HAP-1 (cell line): ENCODE measurements at places on chromosomes 3 and 15.
A peak's percentile ranks its signal among the peaks of the same experiment; 100 is the strongest.

DNA sequence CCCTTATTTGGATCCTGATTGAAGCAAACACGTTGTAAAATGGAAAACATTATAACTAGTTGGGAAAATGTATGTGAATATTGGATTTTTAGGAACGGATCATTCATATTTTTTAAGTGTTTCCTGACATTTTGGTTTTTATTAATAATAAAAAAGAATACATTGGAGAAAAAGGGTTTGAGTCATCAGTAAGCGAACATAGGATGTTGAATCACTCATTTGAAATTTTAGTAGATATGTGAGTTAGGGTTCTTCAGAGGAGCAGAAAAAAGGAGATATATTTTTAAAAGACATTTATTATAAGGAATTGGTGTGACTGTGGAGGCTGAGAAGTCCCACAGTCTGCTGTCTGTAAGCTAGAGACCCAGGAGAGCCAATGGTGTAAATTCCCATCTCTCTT lies 258.5 kb downstream of the PTPRG start:
- no peak for DNase-seq

DNA sequence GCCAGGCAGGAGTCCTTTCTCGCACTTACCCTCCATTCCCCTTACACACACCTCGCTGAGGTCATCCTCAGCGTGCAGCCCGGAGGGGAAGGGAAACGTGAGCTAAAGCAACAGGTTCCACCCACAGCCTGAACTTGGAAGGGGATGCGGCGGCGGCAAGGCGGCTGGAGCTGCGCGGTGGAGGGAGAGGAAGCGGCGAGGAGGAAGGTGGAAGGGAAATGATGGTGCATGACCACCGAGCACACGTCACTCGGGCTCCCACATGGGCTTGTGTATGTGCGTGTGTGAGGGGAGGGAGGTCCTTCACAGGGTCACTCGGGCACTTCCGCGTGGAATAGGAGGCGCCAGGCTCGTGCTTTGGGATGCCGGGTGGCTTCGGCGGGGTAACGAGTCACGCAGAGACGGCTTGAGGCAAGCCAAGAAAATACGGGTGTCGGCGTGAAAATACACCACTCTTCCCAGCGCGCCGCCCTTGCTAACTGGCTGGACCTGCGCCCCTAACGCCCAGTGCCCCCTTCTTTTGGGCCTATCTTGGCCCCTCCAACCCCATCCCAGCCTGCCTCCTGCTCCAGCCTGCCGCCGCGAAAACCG lies 225.5 kb upstream of the IL12A start:
- peak; percentile 33 for DNase-seq

DNA sequence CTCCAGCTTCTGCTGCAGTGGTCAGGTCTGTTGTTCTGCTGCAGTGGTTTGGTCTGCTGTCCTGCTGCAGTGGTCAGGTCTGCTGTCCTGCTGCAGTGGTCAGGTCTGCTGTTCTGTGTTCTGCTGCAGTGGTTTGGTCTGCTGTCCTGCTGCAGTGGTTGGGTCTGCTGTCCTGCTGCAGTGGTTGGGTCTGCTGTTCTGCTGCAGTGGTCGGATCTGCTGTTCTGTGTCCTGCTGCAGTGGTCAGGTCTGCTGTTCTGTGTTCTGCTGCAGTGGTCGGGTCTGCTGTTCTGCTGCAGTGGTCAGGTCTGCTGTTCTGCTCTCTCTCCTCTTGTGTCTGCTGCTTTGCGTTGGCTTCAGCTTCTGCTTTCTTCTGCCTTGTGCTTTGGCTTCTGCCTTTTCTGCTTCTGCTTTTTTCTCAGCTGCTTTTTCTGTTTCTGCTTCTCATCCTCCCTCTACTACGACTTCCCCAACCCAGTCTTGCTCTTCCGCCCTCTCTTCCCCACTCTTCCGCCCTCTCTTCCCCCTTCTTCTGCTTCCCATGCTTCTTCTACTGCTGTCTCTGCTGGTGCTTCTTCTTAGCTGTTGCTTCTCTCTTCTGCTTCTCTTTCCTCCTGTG lies 50.7 kb downstream of the FAM43A start:
- DNase-seq = no peak

- DNase-seq = peak; percentile 72
Measured at GRCh38 chr3:107524841-107525643, 2.3 kb downstream of the BBX start.

DNA sequence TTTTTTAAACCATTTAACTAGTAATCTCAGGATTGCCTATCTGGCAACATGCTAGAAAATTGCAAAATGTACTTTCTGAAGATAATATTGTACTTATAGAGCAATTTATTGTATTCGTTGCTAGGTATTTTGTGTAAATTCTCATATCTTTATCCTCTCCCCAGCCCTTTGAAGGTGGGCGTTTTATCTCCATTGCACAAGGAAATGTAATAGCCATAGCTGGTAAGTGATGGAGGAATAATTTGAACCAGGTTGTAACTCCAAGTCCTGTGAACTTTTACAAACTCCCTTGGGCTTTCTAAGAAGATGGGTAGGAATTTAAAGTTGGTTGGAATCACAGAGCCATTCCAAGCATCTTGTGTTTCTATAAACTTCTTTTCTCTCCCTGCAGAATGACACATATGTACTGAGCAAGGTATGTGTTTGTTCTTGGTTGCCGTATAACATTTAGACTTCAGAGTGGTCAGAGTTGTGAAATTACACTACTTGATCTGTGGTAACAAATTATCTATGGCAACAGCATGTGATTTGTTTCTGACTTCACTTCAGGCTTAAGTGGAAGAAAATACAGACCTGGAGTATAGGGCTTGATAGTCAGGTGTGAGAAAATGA lies 170.9 kb downstream of the AKAP13 start:
- no peak for DNase-seq

DNA sequence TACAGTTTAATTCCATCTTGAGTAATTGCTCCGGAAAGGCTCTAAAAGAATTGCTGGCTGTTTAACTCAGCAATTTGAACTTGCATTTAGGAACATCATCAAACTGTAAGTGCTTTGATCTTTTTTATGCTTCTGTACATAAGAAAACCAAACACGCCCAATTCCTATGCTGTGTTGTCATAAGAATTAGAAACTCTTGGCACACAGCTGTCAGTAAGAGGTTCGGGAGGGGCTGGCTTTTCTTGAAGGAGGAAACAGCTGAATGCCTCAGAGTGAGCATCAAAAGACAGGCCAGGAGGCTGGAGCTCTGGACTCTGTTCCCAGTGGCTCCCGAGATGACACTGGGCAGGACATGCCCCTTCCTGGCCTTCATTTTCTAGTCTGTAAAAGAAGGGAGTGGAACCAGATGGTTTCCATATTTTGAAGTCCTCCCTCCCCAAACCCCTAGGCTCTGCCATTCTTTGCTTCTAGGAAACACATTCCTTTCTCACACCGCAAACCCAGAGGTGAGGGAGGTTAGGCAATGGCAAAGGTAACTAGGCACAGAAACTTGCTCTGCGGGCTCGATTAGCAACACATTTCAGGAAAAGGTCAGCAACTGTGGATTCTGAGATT lies 73.7 kb upstream of the DLG1 start:
- no peak for DNase-seq

GRCh38 chr3:74648107-74648506 lies 33.6 kb upstream of the CNTN3 start:
- DNase-seq = no peak

- DNase-seq = no peak
Measured at GRCh38 chr15:37034835-37035748, 65.3 kb downstream of the MEIS2 start.

GRCh38 chr3:194632809-194633348 lies 340 bp downstream of the TMEM44 start:
- peak; percentile 64 for DNase-seq

DNA sequence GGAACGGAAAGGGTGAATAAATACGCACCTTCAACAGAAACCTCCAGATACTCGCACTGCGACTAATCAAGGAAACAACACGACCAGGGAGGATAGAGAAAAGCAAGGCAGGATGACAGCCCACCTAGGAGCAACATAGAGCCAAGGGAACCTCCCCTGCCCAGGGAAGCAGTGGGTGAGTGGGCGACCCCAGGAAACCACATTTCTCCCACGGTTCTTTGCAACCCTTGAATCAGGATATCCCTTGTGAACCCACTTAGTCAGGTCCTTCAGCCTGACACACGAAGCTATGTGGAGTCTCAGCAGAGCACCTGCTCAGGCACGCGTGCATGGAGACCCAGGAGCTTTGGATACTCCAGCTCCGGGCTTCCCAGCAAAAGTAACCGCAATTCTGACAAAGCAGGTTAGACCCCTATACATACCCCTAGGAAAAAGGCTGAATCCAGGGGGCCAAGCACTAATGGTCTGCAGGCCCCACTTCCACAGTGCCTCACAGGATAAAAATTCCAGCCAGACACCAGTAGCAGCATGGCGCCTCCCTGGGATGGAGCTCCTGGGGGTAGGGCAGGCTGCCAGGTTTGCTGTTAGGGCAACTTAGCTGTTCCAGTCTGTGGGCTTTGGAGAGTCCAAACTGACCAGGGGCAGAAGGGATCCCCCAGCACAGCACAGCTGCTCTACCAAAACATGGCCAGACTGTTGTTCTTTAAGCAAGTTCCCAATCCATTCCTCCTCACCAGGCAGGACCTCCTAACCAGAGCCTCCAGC lies 38.4 kb upstream of the PXYLP1 start:
- DNase-seq = no peak

DNA sequence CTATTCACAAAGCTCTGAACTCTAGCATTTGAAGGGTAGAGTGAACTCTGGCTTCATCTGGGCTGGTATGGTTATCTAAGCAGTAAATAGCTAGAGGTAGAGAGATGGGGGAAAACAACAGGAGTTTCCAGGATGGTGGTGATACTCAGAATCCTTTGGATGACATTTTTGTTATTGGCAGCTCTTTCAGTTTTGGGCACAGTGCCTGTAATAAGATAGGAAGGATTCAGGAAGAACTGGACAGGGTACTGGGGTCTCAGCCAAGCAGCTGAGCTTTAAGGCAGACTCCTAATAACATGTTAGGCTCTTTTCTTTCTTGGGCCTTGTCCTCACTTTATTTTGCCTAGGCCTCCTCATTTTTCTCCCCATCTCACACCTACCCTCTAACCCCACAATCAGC lies 338.5 kb downstream of the CADM2 start:
- no peak for DNase-seq

GRCh38 chr3:155497930-155498647 lies 204.6 kb upstream of the STRIT1 start:
- DNase-seq = no peak

- no peak for DNase-seq
Measured at GRCh38 chr15:53753813-53754212, 5.7 kb downstream of the WDR72 start.

GRCh38 chr3:189500798-189501495 lies 130.2 kb upstream of the TP63 start:
- DNase-seq = no peak

DNA sequence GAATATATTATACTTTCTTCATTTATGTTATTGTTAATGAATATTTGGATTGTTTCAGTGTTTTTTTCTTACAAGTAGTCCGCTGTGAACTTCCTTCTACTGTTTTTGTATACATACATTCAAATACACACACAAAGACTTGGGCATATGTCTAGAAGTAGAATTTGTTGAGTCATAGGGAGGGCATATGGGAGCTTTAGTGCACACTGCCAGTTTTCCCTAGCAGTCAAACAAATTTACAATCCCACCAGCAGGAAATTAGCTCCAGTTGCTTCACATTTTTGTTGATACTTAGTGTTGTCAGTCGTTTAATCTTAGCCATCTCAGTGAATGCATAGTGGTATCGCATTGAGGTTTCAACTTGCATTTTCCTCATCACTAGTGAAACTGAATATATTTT lies 492.3 kb downstream of the DIPK2A start:
- DNase-seq = no peak

DNA sequence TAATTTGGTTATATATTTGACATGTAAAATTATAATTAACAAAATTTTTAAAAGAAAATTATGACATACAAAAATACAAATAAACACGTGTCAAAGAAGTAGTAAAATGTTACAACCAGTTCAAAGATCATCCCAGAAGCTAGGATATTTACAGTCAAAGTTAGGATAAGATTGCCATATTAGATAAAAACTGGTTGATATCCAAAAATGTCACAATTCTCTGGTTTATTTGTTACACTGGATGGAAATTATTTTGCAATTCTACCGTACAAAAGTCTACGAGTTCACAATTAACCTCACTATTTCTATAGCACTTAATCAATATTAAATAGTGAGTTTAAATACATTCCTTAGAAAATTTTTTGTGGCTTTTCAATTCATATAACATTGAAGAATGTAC lies 673.8 kb downstream of the GBE1 start:
- no peak for DNase-seq

DNA sequence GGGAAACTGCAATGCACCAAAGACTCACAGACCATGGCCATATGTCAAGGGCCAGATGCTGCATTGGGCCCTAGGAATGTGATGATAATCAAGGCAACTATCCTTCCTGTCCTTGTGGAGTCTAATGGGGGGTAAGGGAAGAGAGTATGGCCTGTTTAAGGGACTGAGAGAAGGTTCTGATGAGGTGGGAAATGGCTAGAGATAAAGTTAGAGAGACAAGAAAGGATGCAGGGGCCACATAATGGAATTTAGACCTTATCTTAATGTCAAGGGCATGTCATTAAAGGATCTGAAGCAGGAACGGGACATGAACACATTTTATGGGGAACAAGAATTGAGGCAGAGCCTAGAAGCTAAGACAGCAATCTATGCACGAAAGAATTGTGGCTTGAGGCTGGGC lies 30.0 kb upstream of the ABHD17C start:
- DNase-seq = no peak

DNA sequence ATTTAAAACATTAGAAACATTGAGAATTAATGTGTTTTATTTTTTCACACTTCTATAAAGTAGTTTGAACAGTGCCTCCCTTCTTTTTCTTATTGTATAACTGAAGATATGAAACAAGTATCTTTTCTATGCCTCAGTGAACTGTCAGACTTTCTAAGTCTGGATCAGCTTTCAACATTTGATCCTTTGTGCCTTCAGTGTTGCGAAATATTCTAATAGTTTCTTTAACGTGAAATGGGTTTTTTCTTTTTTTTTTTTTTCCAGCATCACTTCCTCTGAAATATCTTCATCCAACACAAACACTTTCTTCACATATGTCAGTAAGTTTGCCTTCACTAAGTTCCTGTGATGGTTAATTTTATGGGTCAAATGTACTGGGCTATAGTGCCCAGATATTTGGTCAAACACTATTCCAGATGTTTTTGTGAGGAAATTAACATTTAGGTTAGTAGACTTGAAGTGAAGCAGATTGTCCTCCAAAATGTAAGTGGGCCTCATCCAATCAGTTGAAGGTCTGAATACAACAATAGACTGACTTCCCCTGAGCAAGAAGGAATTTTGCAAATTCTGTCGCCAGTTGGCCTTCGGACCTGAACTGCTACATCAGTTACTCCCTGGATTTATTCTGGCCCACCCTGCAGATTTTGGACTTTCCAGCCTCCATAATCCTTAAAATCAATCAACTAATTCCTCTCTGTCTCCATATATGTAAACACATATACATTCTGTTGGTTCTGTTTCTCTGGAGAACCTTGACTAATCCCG lies 6.4 kb upstream of the CPOX start:
- DNase-seq = no peak

GRCh38 chr3:183909030-183909600 lies 24.4 kb upstream of the PARL start:
- DNase-seq = no peak

- DNase-seq = no peak
Measured at GRCh38 chr15:52661909-52662308, 17.3 kb downstream of the ATOSA start.

- peak; percentile 12 for DNase-seq
Measured at GRCh38 chr3:69961706-69962439, 37.7 kb upstream of the SAMMSON start.
